MM.1S (cell line): ENCODE measurements at places on chromosomes 12 and 14.
A peak's percentile ranks its signal among the peaks of the same experiment; 100 is the strongest.

- DNase-seq = peak; percentile 32
These were observed 1133.3 kb downstream of the BCL11B start for GRCh38 chr14:98138666-98139065.

DNA sequence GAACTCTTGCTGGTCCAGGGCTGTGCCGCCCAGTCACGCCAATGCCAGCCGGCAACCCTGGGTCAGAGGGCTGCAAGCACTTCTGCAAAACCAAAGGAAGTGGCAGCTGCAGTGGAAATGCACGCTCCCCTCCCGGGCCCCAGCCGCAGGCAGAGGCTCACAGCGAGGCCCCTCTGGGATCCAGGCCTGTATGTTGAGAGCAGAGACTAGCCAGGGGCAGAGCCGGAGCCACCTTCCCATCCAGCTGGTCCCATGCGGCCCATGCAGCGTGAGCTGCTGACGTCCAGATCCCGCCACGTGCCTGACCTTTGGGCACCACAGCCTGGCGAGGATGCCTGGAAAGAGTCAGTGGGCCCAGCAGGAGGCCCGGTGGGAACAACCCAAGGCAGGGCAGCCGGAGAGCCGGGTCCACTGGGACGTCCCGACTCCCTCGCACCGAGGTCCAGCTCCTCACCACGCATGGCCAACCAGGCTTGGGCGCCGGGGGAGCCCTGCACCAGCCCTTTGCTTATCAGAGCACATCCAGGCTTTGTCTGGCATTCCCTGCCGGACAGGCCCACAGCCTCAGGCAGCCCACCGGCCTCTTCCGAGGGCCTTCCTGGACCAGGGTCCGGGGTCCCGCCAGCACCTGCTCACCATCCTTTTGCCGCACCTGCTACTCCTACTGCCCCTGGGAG is 4.3 kb downstream of the GPR132 start:
- DNase-seq = no peak

GRCh38 chr12:66620688-66621087 is 58.2 kb downstream of the GRIP1 start:
- no peak for DNase-seq

DNA sequence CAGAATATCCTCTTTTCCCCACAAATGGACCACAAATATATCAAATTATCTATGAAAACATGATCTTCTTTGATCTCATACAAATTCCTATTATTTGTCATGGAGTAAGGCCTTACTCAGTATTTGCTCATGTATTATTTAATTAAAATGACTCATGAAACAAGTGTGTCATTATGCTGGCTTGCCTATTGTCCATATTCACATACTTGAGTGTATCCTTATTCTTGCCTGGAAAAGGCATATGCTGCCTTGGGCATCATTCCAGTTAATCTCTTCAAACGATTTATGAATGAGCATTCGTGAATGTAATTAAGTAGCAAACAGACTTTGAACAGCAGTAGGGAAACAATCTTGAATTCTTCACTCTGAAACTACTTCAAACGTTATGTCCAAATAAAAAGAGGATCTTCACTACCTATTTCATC is 22.6 kb upstream of the SNRPF start:
- DNase-seq = no peak

DNA sequence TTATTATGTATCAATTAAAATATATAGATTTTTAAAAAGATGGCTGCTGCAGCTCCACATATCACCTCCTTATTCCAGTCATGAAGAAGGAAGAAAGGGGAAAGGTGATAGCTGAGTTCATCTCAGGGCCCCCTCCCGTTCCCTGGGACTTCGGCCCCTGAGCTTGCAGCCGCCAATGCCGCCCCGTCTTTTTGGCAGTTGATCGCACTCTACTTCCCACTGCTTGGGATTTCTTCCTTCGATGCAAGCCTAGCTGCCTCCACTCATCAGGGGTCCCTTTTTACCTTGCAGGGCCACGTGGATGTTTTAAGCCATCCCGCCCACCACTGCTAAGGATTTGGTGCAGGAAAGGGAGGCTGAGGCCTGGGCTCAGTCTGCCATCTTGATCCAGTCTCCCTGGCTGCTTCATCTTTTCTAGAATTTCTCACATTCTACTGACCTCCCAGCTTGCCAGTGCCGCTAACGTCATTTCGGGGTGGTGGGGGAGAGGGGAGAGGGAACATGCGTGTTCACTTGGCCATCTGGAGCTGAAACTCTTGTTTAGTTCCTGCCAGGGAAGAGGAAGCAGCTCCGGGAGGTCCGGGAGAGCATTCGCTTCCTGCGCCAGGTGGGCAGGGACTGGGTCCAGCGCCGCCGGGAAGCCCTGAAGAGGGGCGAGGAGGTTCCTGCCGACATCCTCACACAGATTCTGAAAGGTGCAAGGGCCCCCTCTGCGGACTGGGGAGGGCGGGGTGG is 31.3 kb downstream of the CYP46A1 start:
- DNase-seq = no peak

DNA sequence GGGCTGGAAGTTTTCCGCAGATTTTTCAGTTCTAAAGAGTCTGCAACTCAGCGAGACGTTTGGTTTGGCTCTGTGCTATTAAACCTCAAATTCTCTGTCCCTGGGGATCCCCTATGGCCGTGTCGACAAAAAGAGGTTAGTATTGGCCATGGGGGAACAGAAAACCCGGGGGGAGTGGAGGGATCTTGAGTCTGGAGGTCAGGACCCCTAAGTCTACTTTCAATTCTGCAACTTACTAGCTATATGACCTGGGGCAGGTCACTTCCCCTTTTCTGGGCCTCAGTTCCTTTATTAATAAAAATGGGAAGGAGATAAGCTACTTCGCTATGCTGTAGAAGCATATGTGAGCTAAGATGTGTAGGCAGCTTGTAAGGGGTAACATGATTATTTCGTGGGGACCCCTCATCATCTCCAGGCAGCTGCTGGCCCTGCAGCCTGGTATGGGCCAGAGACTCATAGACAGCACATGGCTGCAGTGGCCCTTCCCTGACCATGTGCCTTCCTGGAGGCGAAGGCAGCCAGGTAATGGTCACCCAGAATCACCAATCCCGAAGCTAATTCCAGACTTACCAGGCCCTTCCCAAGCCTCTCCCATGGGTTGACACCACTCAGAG is 8.6 kb downstream of the ASB2 start:
- no peak for DNase-seq

DNA sequence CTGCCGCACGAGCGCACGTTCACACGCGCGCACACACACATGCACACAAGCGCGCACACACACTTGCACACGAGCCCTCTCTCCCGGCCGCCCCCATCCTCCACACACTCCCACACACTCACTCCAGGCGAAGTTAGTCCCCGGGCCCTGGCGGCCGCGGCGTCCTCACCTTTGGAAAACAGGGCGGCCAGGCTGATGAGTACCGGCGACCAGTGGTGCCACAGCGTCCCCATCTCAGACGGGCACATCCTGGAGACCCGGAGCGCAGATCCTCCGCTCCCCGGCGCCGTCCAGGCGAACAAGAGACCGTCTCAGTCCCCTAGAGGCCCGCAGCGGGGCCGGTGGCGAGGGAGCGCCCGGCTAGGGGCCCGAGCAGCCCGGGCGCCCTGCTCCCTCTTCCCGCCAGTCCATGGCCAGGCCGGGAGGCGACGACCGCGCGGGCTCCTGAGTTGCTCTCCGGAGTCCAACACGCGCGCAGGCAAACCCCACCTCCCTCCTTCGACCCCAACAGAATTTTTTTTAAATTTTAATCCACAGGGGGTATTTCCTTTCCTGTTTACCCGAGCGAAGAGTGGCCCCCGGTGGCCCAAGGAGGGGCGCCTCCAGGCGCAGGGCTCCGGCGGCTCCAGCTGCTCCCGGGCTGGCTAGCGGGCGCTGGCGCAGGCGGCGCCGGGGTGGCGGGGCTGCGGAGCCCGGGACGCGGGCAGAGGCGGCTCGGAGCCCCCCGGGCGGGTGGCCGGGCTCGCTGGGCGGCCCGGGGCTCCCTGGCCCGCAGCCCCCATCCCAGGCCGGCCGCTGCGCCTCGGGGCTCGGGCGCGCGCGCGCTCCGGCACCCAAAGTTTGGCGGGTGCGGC is 506 bp downstream of the TMEM132D start:
- DNase-seq = no peak

DNA sequence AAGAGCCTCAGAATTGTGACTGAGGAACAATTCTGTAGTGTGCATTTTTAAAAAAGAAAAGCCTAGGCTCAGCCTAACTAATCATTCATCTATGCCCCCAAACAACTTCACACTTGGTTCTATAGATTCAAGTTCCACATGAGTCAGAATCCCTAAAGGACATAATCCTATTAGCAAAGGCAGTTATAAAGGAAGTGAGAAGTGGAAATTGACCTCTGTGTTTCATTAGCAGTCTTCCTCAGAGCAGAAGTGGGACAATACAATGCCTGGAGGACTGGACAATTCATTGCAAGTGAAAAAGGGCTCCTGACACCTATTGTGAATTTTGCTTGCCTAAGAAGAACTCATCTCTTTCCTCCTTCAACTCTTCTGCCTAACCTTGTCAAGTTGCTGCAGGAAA is 222.3 kb downstream of the PTPRO start:
- no peak for DNase-seq
